DMS79 treated with DMSO at 0.1 percent for 48 hours (cell line): ENCODE measurements at places on chromosomes 16 and 17.

DNA sequence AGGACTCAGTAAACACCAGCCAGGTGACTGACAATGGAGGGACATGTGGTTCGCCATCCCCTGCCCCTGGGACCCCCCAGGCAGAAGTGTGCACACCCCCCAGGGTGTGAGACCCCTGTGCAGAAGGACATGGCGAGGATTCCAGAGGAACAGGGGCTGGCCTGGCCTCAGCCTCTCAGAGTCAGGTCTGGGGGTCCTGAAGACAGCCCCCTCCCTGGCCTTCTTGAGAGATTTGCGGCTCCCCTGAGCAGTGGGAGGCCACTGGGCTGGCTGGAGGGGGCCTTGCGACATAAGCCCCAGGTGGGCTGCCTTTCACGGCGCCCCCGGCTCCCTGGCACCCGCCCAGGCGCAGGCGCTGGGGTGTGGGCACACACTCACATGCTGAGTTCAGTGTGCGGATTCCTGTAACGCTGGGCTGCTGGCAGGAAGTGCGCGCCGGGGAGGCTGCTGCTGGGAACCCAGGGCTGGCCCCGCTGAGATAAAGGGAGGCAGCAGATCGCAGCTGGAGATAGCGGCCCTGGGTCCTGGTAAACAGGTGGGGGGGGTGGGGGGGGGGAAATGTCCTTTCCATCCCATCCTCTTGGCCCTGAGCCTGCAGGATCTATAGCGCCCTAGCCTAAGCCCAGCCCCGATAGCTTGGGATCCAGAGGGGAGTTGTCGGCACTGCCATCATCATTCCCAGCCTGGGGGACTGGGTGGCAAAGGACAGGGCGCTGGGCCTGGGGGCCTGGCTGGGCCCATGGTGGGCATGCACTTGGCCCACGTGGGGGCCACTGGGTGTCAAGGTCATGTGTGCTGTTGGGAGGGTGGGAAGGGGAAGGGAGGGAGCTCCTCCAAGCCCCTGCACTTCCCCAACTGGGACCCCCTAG lies 27.1 kb downstream of the TMEM235 start:
- no peak for DNase-seq

DNA sequence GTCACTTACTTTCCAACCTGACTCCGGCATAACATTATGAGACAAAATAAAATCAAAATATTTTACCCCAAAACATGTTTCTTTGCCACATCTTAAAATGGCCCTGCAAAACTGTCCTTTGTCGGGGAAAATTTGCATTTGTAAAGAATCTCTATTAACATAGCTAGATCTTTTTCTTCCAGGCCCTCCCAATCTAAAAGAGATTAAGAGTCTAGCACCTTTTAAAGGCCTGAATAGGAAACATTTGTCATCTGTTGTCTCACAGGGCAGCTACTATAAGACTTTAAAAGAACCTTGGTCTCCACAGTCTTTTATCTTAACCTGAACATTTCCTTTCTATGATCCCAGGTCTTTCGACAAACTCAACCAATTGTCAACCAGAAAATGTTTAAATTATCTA lies 18.1 kb upstream of the DHRS7B start:
- DNase-seq: no peak

GRCh38 chr16:67229906-67230808 lies 3.2 kb downstream of the TMEM208 start:
- no peak for DNase-seq

DNA sequence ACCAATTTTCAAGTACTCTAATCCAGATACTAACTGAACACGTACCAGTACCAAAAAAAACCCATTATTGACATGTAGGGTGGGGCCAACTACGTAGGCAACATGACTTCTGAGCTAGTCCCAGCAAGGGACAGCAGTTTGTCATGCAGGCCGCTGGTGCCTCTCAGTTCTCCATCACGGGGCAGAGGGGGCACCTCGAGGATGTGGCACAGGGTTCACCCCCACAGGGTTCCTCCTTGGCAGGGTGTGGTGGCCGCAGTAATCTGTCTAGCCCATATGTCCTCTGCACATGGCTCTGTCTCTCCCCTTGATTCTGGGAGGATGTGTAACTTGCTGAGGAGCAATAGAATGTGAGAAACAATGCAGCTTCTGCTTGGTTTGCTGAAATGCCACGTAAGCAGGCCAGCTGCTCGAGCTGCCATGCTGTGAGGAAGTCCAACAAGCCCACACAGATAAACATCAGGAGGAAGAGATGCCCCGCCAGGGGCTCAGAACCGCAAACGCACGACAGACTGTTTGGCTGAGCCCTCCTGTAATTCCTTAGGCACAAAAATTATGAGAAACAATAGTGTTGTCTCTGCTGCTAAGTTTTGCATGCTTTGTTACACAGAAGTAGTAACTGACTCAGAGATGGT lies 62.4 kb downstream of the NT5M start:
- no peak for DNase-seq

- no peak for DNase-seq
Measured at GRCh38 chr17:20961586-20961985, 81.2 kb downstream of the USP22 start.

- DNase-seq: peak; percentile 82
Measured at GRCh38 chr16:2056681-2057407, 9.1 kb downstream of the TSC2 start.

- no peak for DNase-seq
Measured at GRCh38 chr16:89037261-89038152, 56.1 kb upstream of the ACSF3 start.

GRCh38 chr16:23826528-23827045 lies 9.2 kb upstream of the PRKCB start:
- no peak for DNase-seq

DNA sequence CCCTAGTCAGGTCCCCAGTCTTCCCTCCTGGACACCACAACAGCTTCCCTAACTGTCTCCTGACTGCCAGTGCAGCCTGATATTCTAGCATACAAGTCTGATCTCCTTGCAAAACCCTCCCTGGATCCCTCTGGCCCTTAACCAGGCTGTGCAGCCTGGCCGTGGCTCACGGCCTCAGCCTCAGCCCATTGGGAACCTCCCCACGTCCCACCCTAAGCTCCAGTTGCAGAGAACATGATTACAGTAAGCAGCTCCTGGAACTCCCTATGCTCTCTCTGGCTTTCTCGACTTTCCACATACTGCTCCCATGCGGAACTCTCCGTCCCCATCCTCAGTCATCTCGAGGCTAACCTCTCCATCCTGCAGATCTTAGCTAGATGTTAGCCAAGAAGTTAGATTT lies 13.0 kb downstream of the ALOX12B start:
- no peak for DNase-seq

DNA sequence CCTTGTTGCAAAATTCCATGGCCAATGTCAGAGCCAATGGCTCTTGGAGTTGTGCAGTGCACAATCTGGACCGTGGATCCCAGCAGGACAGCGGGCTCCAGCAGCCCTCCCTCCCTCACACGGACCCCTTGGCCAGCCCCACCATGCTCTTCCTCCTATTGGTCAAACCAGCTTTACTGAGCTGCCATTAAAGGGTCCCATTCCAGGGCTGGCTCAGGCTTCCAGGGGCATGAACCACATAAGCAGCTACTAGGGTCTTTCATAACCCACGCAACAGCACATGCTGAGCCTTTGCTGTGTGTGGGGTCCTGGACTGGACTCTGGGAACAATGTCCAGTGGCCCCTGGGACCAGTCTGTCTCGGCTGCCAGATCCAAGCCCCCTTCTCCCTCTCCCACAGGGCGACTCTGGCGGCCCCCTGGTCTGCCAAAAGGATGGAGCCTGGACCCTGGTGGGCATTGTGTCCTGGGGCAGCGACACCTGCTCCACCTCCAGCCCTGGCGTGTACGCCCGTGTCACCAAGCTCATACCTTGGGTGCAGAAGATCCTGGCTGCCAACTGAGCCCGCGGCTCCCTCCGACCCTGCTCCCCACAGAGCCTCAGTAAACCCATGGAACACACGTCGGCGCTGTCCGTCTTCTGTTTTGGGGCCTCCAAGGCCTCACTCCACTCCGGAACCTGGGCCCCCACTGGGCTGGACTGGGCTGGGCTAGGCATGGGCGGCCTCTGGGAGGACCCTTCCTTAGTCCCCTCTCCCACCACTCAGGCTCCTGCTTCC lies 5.7 kb downstream of the CTRB1 start:
- DNase-seq: no peak

DNA sequence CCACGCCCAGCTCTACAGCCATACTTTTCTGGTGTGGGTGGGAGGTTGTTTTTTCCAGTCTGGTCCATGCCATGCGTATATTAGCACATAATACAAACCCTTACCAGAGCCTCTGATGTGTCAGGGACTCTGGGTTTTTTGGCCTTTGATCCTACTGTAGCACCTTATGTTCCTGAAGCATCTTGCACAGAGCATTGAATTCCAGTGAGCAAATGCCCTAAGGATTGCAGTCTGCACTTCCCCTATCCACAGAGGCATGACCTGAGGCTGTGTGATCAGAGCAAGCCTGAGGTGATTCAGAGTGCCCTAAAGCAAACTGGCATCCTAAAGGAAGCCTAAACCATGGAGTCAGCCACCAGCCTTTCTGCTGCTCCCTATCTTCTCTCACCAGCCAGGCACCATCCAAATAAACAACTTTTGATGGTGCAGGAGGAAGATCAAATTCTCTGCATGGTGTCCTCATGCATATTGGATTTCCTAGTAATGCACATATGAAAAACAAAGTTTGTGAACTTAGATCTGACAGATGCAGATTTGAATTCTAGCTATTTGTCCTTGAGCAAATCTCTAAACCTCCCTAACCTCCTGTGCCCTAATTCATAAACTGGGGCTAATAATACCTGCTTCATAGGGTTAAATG lies 41.2 kb upstream of the HAS3 start:
- no peak for DNase-seq

DNA sequence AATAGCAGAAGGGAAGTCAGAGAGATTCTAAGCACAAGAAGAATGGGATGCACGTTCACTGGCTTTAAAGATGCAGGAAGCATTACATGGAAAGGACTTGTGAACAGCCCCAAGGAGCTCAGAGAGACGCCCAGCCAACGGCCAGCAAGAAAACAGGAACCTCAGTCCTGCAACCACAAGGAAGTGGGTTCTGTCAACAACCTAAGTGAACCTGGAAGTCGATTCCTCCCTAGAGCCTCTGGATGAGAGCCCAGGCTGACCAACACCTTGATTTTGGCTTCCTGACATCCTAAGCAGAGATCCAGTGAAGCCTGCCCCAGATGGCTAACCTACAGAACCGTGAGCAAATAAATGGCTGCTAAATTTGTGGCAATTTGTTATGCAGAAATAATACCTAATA lies 24.5 kb downstream of the GPR142 start:
- DNase-seq: no peak

- DNase-seq: no peak
Measured at GRCh38 chr16:74078511-74079231, 217.9 kb upstream of the PSMD7 start.

DNA sequence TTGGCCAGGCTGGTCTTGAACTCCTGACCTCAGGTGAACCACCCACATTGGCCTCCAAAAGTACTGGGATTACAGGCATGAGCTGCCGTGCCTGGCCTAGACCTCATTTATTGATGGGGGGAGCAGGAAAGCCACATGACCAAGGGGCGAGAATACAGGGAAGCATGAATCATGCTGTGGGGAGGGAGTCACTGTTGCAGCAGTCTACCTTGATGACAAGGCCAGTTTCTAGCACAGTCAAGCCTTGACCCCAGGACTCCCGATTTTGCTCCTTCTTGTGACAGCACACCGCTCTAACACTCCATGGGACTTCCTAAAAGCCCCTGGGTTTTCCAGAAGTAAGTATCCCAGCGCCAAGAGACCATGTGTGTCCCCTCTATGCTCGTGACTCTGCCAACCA lies 42.9 kb upstream of the IRF8 start:
- no peak for DNase-seq

DNA sequence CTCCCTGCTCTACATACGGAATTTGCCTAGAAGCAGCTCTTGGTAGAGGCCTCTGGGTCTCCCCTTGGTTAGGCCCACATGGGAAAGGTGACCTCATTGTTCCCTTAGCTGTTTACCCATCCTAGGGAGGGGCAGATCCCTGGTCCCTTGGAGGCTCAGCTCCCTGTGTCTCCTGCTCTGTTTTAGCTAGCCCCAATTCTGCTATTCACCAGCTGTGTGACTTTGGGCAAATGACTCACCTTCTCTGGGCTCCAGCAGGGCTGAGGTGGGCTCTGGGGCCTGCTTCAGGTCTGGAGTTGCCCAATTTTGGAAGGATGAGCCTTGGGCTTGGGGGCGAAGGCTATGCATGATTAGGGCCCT lies 3.9 kb downstream of the ABCC3 start:
- no peak for DNase-seq

DNA sequence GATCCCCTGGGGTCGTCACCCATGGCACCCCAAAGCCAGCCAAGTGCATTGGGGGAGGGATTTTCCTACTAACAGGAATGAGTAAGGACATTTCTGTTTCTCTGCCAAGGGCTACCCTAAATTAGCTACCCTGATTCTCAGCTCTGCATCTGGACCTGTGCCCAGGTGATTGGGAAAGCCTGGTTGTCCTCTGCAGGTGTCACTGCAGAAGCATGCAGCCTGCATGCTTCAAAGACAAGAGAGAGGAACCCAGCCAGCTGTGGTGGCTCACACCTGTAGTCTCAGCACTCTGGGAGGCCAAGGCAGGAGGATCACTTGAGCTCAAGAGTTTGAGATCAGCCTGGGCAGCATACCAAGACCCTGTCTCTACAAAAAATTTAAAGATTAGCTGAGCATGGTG lies 19.6 kb downstream of the BEAN1 start:
- DNase-seq: peak; percentile 8

DNA sequence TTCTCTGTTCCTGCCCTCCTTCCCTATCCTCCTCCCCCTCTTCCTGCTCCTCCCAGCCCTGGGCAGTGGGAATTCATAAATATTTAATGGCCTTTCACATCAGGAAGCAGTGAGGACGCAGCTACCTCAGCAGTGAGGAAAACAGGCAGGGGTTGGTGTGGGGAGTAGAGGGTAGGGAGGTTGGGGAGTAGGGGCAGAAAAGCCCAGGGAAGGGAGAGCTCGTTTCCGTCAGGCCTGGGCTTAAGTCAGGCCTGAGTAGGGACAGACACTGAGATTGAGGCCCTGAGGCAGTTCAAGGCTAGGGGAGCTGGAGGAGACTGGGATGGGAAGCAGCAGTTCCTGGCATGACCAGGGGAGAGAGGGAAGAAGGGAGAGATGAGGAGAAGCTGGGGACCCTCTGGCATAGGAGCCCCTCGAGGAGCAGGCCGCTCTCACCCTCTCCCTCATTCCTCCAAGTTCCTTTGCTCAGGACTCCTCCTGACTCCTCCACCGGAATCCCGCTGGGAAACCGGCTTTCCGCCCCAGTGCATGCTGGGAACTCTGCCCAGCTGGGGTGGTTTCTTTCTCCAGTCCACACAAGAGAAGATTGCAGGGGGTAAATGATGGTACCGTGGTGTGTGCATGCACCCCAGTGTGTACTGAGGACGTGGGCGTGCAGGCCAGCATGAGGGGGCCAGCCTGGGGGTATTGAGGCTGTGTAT lies 6.2 kb downstream of the SAMD14 start:
- DNase-seq: no peak

- DNase-seq: no peak
Measured at GRCh38 chr17:10600571-10600970, 51.1 kb upstream of the MYH2 start.
